ENCODE measurements at places on chromosomes 12 and 14. TPM values are rescaled to one million over a fixed set of nuclear protein-coding genes. Genes with fewer than 3 reads are reported as not detected.

GPR68 gene
- total RNA-seq = 0.33 TPM

PPP2R5E gene
- 13.1 TPM for total RNA-seq

ARHGEF25 gene
- 2.3 TPM for total RNA-seq

FOXN4 gene
- not detected for total RNA-seq

- DNase-seq = no peak
Measured at GRCh38 chr14:29618323-29619067, 309.2 kb downstream of the PRKD1 start.

DNA sequence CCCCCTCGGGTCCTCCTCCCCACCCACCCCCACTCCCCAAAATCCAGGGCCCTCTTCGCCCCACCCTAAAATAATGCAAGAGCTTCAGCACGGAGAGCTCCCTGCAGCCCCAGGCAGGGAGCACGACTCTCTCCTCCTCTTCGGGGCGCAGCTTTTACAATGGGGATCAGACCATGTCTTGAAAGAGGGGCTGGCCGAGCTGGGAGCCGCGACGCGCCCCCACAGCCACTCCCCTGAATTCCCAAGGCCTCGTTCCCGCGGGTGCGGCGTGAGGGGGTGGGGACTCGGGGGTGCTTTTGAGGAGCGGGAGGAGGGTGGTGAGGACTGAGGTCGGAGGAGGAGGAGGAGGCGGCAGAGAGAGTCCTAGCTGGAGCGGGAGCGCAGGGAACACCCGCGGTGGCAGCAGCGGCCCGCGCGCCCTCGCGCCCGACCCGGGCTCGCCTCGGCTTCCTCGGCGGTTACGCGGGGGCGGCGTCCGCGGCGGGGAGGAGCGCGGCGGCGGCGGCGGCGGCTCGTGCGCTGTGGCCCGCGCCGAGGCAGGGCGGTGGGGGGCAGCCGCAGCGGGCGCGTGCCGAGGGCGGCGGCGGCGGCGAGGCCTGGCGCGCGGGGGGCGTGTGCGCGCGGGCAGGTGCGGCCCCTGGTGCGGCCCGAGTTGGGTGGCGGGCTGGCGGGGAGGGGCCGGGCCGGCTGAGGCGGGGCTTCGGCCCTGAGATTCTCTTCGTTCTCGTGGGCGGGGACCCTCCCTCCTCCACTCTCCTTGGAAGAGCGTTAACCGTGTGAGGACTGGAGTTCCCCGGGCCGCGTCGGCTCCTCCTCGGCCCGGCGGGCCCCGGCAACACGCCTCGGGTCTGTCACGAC is at the start of gene ANKS1B:
Gene ANKS1B (minus strand): TSS at position 666 of the 858 bp plus-strand sequence. CDS start 699 bp downstream, outside the sequence.
- DNase-seq = peak; percentile 37

- no peak for DNase-seq
Measured at GRCh38 chr12:119373001-119373400, 38.5 kb downstream of the CCDC60 start.

DNA sequence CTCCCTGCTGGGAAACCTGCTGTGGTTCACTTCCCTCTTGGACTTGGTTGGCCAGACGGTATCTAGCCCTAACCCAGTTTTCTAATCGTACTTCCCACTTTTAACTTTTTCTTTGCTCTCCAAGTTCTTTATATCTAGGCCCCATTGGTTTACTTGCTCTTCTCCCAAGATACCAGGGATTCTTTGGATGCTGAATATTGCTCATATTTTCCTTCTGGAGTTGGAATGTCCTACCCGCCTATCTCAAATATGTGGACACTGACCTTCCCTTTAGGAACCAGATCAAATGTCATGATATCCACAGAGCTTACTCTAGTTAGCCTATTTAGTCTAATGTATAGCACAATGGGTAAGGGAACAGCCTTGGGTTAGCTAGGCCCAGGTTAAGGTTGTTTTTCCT is 228.6 kb downstream of the DACT1 start:
- DNase-seq = no peak
